ENCODE measurements at places on chromosomes 11 and 22. TPM values are rescaled to one million over a fixed set of nuclear protein-coding genes. Genes with fewer than 3 reads are reported as not detected.

DNA sequence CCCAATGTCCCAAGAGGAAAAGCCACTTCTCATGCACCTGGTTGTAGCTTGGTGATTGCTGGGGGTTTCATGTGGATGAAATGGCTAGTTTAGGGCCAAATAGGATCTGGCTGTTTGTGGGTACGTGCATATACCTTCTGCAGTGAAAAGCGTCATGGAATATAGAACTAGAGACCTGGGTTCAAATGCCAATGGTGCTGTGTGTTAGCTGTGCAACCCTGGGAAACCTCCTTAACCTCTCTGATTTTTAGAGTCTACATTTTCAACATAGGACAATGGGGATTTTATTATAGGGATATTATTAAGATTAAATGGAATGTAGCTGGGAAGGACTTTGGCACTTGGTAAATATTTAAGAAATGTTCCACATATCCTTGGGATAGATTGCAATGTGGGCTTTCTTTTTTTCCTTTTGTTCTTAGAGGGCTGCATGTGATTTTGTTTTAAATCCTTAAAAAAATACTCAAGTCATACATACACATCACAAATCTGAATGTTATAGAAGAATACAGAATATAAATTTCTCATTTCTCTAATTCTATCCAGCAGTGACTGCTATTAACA is 112.6 kb upstream of the E2F8 start:
- no peak for DNase-seq

GRCh38 chr11:45925550-45925949 is 3.1 kb downstream of the LARGE2 start:
- DNase-seq: no peak

GRCh38 chr22:26416256-26416655 is 12.8 kb upstream of the ASPHD2 start:
- no peak for DNase-seq

DNA sequence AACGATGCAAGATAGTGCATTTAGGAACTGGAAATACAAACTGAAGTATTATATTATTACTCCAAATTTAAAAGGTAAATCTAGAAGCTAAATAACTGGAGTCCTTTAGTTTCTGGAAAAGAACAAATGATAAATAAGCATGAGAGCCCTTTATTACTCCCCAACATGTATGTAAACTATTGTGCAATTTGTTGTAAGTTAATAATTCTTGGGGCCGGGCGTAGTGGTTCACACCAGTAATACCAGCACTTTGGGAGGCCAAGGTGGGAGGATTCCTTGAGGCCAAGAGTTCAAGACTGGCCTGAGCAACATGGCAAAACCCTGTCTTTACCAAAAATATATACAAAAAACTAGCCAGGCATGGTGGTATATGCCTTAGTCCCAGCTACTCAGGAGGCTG is 11.1 kb downstream of the SGSM3 start:
- no peak for DNase-seq

- DNase-seq: no peak
Measured at GRCh38 chr11:90601261-90601660, 378.4 kb upstream of the CHORDC1 start.

- DNase-seq: no peak
Measured at GRCh38 chr22:39241794-39242594, 2.8 kb downstream of the PDGFB start.

GRCh38 chr11:96279018-96279895 is 63.7 kb downstream of the MAML2 start:
- DNase-seq: peak; percentile 42

DNA sequence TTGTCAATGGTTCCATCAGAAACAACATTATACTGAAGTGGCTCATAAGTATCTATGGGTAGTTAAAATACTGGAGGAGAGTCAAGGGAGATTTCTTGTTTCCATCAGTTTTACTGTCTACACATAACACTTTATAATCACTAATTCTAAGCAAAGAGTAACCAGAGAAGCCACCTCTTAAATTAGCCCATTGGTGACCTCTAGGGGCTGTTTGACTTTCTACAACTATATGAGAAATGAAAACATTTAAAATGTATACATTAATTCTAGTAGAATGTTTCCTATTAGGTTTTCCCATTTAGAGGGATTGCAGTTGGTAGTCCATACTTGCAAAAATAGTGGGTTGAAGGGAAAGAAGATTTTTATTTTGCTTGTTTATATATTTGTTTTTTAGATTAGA is 504.3 kb downstream of the FAM181B start:
- DNase-seq: no peak

DNA sequence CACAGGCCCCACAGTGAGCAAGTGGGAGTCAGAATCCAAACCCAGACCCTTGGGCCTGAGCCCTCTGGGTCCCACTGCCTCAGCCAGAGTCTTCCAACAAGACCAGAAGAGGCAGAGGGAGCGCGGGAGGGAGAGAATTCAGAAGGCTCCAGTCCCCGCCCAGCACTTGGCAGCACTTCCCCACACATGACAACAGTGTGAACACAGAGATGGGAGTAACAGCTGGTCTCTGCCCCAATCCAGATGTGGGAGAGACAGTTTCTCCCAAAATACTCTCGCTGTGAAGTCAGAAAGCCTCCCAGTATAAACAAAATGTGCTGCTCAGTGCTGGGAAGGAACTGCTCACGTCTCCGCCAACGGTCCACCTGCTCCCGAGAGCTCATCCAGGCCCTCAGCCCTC is 219.9 kb downstream of the MN1 start:
- no peak for DNase-seq

DNA sequence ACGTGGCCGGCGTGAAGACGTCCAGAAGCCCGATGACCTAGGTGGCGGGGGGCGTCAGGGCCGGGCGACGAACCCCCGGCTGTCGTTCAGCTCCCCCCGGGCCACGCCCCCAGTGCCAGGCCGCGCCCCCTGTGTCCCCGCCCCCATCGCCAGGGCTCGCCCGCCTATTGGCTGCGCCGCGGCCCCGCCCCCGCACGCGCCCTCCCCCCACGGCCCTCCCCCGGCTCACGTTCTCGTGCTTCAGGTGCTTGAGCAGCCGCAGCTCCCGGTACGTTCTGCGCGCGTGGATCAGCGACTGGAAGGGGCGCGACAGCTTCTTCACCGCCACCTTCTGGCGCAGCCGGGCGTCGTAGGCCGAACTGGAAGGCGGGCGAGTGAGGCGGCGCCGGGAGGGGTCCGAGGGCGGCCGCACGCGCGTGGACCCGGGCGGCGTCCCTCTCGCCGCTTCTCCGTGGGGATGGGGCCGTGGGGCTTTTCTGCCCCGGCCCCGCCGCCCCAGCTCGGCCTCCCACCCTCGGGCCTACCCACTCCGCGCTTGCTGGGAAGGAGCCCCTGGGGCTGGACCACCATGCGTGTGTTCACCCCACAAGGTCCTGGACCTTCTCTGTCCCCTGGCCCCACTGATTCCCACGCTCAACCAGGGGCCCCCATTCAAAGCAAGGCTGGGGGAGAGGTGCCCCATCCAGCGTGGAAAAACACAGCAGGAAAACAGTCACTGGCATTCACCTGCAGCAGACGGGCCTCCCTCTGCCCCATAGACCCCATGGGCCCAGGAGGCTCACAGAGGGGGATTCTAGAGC is 2.4 kb downstream of the MAPK11 start:
- peak; percentile 40 for DNase-seq

- peak; percentile 86 for DNase-seq
Measured at GRCh38 chr11:17384002-17384511, 4.4 kb downstream of the KCNJ11 start.

- DNase-seq: peak; percentile 55
Measured at GRCh38 chr11:131606811-131607335, 236.5 kb downstream of the NTM start.

GRCh38 chr11:17333799-17334586 is 17.6 kb upstream of the NCR3LG1 start:
- DNase-seq: no peak

DNA sequence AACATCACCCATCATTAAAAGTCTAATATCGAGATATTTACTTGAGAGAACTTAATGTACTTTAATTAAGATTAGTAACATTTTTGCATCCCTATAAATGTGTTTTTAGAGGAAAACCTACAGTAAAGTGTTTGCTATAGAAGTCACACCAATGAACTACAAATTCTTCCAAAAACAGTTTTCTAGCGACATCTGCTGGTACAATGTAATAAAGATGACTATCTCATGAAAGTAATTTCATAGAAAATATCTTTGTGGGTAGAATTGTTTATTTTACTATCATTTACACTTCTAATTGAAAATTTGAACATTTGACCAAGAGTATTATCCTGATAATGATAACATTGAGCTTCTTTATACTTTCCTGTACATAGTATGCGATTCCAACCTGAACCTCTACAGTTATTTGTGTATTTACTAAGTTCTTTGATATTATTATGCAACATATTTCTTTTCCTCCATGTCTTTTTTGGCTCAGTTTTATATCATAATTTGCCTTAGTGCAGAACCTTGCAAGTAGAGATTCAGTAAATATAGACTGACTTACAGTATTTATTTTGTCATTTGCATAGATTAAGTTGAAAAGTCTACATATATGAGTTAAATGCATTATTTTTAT is 252.7 kb downstream of the TMEM135 start:
- DNase-seq: peak; percentile 13

- no peak for DNase-seq
Measured at GRCh38 chr11:18533365-18533764, 6.6 kb upstream of the TSG101 start.

DNA sequence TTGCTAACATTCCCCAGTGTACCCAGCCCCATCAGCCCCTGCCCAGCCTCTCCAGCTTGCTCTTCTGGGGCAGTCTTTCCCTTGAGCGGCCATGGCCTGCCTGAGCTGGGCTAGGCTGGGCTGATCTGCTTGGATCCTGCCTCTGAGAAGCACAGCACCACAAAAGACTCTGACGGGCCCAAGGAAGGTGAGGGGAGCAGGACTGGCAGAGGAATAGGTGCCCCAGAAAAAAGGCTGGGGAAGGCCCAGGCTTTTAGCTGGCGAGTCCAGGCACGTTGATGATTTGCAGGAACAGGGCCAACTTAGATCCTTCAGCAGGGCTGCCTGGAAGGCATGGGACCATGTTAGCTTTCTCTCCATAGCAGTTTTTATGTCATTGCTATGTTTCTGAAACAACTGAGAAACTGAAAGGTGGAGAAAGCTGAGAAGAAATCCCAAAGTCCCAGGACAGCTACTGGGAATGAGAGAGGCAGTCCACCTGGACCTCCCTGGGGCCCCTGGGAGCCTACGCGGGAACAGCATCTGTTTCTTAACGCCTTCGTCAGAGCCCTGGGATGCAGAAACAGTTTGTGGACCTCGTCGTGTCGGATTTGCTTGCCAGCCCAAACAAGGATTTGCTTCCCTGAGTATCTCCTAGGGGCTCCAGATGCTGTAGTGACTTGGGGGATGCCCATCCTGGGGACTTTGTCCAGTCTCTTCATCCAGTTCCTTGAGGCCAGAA is 24.4 kb upstream of the FXYD6 start:
- no peak for DNase-seq

- no peak for DNase-seq
Measured at GRCh38 chr11:116577956-116578355, 194.8 kb downstream of the BUD13 start.

DNA sequence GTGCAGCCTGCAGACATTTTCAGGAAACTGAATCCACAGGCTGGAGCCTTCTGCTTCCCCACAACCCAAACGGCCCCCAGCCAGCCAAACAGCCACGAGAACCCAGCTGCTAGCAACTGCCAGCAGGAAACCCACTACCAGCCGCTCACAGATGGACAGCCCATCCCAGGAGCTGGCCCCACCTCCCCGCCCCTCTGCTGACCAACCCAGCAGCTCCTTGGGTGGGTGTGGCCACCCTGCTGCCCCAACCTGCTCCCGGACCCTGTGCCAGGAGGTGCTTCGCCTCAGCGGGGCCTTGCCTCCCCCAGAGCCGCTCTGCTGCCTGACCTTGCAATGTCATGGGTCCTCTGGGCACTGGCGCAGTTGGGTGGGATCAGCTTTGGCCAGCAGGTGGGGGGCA is 8.2 kb upstream of the CCDC188 start:
- no peak for DNase-seq

GRCh38 chr11:132058211-132058772 is 687.9 kb downstream of the NTM start:
- DNase-seq: no peak

GRCh38 chr11:97502201-97502600 is 1112.4 kb downstream of the JRKL start:
- DNase-seq: no peak

GRCh38 chr11:46666516-46666915 is 33.9 kb downstream of the ARHGAP1 start:
- no peak for DNase-seq

KREMEN1 gene
- total RNA-seq: 0.36 TPM

B4GALNT4 gene
- total RNA-seq: 3.0 TPM

CEND1 gene
- 1.2 TPM for total RNA-seq

P4HA3 gene
- total RNA-seq: 2.5 TPM
